ENCODE measurements at places on chromosomes 3 and 15.

- no peak for DNase-seq
Measured at GRCh38 chr3:94036909-94037507, 8.6 kb upstream of the STX19 start.

DNA sequence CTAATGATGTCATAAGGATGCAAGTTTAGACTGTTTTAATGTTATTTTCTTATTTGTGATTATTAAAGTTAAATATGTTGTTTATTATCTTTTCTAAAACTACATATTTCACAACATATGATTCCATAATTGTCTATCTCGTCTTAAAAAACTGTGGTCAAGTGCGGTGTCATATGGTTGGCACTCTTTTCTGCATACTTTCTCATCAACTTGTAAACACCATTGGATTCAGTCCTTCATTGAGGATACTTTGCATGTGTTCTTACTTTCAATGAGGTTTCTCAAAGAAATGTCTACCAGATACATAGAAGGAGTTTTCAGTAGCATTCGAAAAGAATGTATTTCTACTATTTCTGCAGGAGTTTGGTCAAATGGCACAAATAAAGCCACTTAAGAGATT, 22.0 kb upstream of the ALPK3 start:
- DNase-seq = no peak

- no peak for DNase-seq
Measured at GRCh38 chr3:48436855-48437254, 3.1 kb downstream of the CCDC51 start.

DNA sequence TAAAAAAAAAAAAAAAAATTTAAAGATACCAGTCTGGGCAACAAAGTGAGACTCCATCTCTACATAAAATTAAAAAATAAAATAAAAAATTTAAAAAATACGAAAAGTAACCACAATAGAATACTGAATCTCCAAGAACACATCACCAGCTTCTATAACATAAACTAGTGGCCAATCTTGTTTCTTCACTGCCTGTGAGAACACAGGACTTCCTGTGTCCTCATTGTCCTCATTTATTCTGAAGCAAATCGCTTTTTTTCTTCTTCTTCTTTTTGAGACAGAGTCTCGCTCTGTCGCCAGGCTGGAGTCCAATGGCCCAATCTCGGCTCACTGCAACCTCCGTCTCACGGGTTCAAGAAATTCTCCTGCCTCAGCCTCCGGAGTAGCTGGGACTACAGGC, 28.6 kb upstream of the RAB7A start:
- no peak for DNase-seq

- DNase-seq = no peak
Measured at GRCh38 chr3:172836390-172836997, 86.0 kb downstream of the ECT2 start.

GRCh38 chr3:58419780-58420507, 13.7 kb downstream of the PDHB start:
- DNase-seq = no peak

DNA sequence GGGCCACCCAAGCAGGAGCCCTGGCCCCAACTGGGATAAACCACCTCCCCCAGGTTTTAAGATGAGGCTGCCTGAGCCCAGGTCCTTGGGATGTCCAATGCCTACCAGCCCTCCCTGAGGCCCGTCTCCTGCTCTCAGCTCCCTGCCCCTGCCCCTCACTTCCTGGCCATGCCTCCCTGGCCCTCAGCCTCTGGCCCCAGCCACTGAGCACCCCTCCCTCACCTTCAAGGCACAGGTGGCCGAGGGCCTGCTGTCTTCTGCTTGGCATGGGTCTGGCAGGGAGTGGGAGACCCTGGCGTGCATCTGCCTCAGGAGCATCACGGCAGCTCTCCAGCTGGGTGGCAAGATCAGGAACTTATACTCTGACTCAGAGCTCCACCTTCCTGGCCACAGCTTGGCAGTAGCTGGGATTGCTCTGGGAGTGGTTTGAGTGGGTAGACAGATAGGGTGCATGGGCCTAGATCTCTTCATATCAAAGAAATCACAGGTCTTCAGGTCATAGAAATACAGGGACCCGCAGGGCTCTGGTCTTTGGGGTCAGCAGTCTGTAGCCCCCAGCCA, at the start of gene PLA2G4E:
TSS of gene PLA2G4E (minus strand) at position 330 of the 561 bp plus-strand sequence. CDS start at position 318, 12 bp downstream.
- DNase-seq = no peak

DNA sequence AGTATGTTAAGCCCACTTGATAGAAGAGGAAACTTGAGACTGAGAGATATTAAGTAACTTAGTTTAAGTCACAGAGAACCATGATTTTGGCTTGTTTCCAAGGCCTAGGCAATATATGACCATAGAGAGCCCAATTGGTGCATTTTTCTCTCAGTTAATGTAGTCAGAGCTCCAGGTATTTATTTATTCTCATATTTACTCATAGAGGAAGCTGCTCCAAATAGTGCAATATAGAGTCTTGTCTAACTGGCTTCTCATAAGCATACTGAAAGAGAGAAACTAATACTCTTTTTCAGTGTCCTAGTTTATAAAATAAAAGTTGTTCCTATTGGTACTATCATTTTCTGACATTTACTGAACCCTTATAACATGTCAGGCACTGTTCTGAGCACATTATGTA, 15.2 kb downstream of the TRNT1 start:
- no peak for DNase-seq

DNA sequence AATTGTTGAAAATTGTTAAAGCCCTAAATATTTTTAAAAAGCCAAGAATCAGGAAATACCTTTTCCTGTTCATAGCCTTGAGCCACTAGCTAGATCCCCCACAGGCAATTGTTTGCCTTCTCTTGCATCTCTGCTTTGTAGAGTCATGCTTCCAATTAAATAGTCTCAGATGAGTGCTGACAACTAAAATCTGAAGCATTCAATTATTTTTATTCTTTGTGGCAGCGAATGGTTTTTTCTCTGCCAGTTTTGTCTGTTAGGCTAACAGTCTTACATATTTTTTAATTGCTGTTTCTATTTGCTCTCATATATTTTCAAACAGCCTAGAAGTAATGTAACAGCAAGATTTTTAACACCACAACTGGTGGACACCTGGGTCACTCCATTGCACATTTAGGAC, 277.1 kb upstream of the GBE1 start:
- DNase-seq = no peak

- no peak for DNase-seq
Measured at GRCh38 chr3:58586776-58587192, 9.6 kb upstream of the FAM107A start.

DNA sequence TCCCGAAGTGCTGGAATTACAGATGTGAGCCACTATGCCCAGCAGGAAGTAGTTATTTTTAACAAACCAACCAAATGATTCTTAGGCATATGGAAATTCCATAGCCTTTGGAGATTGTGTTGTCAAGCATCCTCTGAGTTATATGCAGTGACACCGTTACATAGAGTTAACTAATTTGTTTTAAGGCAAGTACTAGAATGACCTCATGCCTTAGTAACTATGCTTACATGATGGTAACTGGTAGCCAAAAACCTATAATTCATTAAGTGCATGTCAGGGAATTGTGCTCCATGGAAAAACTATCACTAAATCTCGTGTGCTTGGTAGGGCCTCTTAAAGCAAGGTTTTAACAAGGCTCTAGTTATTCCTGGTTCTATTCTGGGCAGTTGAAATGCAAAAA, 392.8 kb downstream of the TUSC7 start:
- no peak for DNase-seq

GRCh38 chr15:23857028-23857641, 170.0 kb upstream of the NDN start:
- no peak for DNase-seq

DNA sequence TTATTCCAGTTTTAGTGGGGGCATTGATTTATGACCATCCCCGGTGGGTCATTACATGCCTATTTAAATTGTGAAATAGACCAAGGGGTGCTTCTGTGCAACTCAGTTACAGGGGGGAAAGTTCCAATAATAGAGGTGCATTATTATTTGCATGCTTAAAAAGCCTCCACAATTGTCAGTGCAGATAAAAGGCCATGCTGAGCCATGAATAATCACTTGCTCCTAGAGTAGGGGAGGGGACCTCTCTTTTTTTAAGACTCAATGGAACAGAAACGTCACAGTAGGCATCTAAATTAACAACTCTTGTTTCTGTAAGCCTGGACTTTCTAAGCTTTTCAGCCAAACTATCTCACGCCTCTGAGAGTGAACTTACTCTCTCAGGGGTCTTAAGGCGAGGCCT, 66.5 kb upstream of the CMTM7 start:
- no peak for DNase-seq

GRCh38 chr3:191133359-191133758, 65.7 kb upstream of the OSTN start:
- no peak for DNase-seq

- no peak for DNase-seq
Measured at GRCh38 chr3:27591312-27592210, 107.4 kb upstream of the SLC4A7 start.

DNA sequence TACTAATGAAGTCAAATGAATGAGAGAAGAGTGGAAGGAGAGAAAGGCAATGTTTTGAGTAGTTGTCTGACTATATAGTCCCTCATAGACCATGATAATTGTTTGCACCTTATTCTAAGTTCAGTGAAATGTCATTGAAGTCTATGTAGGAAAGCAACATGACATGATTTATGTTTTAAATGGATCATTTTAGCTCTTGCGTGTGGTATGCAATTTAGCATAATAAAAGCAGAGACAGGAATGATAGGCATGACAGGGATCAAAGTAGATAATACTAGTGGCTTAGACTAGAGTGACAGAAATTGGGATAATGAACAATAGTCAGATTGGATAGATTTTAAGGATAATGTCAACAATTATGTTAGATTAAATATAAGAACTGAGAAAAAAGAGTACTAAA, 132.5 kb downstream of the PYDC2 start:
- no peak for DNase-seq

- no peak for DNase-seq
Measured at GRCh38 chr15:101255615-101256241, 3.9 kb upstream of the CHSY1 start.

GRCh38 chr3:194380326-194380725, 10.8 kb upstream of the LRRC15 start:
- DNase-seq = no peak

GRCh38 chr3:193560870-193561269, 6.2 kb upstream of the ATP13A4 start:
- DNase-seq = no peak

DNA sequence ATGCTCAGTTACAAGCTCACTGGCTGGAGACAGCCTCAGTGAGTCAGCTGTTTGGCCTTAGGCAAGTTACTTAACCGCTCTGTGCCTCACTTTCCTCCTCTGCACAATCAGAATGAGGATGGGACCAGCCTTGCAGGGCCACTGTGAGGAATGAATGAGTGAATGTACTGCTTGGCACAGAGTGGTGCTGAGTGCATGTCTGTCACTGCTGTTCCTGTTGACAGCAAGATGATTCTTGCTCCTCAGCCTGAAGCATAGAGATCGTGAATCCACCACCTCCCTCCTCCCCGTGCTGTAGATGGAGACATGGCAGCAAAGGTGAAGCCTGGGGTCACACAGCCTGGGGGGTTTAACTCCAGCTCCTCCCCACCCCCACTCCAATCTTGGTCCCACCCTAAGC, 14.6 kb upstream of the GRIP2 start:
- no peak for DNase-seq

- no peak for DNase-seq
Measured at GRCh38 chr3:10184250-10184649, 19.5 kb downstream of the IRAK2 start.

DNA sequence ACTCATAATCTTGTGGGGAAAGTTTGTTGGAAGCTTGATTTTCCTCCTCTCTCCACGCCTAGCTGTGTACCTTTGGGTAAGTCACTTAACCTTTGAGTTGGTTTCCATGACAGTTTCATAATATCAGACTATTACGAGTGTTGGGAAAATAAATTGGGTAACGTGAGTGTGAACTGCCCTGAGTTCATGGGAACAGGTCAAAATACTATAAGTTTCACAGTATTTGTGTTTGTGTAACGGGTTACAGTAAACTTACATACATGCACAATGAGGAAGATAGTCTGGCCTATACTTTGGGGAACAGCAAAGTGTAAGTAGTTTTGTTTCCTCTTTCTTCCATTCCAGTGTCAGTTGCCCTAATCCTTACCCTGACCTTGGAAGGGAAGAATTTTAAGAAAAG, 509.9 kb downstream of the MECOM start:
- no peak for DNase-seq

- DNase-seq = no peak
Measured at GRCh38 chr3:12437221-12437605, 47.1 kb upstream of the TSEN2 start.

GRCh38 chr15:66774001-66774814, 72.2 kb downstream of the SMAD6 start:
- peak; percentile 30 for DNase-seq

- DNase-seq = no peak
Measured at GRCh38 chr15:64341961-64342360, 14.0 kb downstream of the CSNK1G1 start.

DNA sequence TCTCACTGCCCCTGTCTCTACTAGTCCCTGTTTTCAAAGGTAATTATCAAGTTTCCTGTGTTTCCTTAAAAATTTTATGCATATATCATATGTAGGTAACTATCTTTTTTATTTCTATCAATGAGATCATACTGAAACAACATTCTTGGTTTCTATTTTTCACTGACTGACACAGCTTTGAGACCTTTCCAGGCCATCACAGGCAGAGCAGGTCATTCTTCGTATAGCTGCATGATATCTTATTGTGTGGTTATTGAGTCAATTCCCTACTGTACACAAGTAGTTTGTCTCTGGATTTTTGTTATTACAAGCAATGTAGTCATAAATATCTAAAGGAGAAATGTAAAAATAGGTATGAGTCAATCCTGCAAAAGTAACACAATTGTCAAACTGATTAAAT, 169.6 kb downstream of the CFAP20DC start:
- DNase-seq = no peak

GRCh38 chr3:173403376-173403775, 5.8 kb downstream of the NLGN1 start:
- DNase-seq = no peak

DNA sequence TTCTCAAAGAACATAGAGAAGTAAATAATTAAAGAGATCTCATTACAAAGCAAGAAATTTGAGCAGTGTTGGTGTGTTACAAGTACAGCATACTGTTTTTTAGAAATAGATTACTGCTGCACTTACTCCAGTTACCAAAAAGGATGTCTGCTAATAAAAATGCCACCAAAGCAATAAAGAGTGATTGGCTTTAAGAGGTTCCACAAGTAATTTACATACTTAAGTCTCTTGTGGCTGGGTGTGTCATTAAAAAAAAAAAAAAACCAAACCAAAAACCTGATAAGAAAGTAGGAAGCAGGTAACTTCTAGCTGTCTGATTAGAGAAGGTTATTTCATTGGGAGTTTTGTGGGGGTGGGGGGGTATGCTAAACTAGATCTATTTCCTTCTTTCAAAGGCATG, 15.2 kb downstream of the RAB11A start:
- DNase-seq = no peak

DNA sequence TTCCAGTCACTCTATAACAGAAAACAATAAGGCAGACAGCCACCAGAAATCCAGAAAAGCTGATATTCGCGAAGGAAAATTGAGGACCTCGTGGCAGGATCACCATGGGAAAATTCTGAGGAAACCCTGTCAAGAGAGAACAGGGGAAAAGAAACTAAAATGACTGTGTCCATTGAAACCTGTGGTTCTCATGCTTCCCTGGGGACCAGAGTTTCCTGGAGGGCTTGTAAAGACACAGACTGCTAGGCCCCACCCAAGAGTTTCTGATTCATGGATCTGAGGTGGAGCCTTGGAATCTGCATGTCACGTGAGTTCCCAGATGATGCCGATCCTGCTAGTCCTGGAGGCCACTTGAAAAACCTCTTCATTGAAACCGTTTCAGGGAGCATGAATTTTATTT, 420.5 kb downstream of the EPHB1 start:
- DNase-seq = no peak

- DNase-seq = no peak
Measured at GRCh38 chr15:53506370-53506769, 253.1 kb downstream of the WDR72 start.
